ENCODE measurements at places on chromosomes 11 and 22.

- DNase-seq, result no peak
Measured at GRCh38 chr11:116226731-116227130, 546.1 kb downstream of the BUD13 start.

DNA sequence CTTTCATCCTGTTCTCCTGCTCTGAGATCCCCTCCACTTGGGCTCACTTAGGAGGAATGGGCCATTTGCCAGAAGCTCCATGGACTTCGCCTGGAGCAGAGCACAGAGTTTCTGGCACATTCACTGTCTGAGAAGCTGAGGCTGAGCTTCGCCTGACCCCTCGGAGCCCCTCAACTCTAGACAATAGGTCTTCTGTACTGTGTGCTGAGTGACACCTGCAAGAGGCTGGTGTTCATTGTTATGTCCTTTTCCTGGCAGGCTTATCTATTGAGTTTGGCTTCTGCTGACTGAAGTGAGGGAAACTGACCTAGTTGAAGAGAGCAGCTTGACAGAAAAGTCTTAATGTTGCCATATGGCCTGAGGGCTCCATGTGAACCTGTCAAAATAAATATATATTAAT, 124.3 kb downstream of the EHF start:
- no peak for DNase-seq

DNA sequence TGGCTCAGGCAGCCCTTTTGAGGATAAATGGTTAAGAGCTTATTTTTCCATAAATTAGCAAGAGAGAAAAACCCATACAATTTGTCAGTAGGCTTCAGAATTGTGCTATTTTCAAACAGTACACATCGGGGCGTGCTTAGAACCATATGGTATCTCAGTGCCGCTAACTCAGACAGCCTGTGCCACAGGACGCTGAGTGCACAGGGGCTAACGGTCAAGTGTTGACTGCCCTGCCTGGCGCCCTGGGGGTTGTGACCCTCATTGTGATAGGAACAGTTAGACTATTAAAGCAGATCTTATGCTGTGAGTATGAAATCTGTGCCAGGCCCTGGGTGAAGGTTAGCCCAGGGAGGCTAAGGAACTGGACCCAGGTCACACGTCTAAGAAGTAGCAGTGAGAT, 1519.7 kb downstream of the BRD1 start:
- DNase-seq, result no peak

GRCh38 chr11:48008951-48009270, 28.6 kb downstream of the PTPRJ start:
- DNase-seq, result no peak

- DNase-seq, result no peak
Measured at GRCh38 chr22:42062506-42063170, 8.0 kb downstream of the NAGA start.

GRCh38 chr11:75200051-75200450, 40.5 kb upstream of the TPBGL start:
- DNase-seq, result no peak

- DNase-seq, result peak; percentile 52
Measured at GRCh38 chr11:30960387-30960992, 374.3 kb upstream of the MPPED2 start.

GRCh38 chr11:14424096-14424495, 65.1 kb upstream of the RRAS2 start:
- DNase-seq, result no peak

DNA sequence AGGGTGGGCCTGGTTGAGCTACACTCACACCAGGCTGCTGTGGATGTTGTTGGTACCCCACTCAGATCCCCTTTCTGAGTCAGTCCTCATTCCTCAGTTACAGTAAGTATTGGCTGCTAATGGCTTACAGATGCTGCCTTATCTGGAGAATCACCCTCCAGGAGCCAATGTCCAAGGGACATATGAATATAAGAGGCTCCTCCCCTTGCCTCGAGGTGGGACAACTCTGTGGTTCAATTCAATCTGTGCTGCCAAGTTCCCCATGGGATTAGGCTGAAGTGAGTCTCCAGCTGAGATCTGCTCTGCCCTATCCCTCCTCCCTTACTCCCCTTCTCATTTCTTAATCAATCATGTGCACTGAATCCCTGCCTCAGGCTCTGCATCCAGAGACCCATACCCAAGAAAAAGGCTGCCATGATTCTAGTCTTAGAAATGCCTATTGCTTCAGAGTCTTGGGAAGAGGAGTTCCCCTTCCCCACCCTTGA, 168.8 kb upstream of the SYT13 start:
- DNase-seq, result no peak

DNA sequence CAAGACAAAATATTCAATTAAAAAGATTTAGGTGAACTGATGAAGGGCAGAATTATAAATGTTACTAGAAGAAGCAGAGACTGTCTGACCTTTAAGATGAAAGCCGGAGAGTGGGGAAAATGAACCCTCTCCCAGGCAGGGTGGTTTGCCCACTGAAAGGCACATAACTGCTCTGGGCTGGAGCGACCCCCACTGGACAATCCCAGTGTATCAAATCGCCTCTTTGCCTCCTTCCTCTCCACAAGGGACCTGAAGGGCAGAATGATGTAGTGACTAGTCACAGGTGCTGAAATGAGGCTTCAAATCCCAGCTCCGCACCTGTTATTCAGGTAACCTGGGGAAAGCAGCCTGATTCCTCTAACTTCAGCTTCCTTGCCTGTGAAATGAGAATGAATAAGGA, 69.0 kb downstream of the EFCAB6 start:
- no peak for DNase-seq

DNA sequence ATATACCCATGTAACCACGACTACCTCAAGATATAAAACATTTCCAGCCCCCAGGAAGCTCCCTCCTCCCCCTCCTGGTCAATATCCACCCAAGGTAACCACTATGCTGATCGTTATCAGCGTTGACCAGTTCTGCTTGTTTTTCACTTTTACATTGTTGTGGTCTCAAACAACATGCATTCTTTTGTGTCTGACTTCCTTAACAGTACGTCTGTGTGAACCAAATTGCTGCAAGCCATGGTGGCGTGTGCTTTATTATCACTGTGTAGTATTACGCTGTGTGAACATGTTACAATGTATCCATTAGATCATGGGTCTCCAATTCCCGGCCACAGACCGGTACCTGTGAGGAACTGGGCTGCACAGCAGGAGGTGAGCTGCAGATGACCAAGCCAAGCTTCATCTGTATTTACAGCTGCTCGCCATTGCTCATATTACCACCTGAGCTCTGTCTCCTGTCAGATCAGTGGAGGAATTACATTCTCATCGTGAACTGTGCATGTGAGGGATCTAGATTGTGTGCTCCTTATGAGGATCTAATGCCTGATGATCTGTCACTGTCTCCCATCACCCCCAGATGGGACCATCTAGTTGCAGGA, 15.5 kb upstream of the GRK3 start:
- DNase-seq, result no peak

GRCh38 chr11:86414032-86414431, 39.3 kb downstream of the CCDC81 start:
- no peak for DNase-seq

DNA sequence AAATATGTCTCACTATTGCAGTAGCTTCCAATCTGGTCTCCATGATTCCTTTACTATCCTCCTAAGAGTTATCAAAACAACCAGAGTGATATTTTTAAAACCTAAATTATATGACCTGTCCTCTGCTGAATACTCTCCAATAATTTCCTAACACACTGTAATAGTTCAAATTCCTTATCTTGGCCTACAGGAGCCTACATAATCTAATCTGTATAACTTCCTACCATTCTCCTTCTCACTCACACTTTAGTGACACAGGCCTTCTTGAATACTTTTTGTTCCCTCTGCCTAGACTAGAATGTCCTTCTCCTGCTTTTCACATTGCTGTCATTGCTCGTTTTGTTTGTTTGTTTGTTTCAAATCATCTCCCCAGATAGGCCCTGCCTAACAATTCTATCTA, 9.4 kb downstream of the FHIP1B start:
- DNase-seq, result no peak

DNA sequence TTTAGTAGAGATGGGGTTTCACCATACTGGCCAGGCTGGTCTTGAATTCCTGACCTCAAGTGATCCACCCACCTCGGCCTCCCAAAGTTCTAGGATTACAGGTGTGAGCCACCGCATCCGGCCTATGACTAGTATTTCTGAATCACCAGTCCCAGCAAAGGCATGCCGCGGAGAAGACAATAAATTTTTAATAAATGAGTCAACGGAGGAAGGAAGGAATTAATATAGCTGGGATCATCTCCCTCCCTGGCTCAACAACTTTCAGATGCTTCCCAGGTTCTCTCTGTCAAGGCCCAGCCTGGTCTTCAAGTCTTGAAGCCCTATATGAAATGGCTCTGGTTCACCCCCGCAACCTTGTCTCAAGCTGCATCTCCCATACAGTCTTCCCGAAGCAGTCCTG, 45.7 kb downstream of the CYTH4 start:
- no peak for DNase-seq

DNA sequence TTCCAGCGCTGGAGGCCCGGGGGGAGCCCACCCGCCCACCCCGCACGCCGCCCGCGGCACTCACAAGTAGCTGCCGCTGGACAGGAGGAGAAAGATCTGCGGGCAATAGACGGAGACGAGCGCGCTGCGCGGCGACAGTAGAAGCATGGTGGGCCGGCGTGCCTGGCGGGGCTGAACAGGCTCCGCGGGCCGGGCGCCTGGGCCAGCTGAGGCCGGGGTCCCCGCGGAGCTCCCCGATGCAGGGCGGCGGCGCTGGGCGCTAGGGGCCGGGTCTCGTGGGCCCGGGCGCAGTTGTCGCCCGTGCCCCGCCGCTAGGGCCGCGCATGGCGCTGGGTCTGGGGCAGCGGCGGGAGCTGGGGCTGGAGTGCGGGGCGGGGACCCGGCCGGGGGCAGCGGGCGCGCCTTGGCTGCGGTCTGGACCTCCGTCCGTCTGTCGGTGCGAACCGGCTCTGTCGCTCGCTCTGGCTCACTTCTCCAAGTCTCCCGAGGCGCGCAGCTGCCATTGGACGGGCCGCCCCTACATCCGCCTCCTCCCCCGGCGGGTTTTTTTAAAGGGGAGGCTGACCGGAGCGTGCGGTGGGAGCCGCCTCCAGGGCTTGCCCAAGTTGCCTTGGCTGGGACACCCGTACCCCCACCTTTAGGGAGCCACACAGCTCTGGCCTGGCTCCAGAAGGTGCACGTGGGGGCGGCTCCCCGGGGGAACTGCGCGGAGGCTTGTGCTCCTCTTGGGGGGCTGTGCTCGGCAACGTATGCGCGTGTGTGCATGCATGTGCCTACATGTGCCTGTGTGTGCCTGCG, 4.7 kb downstream of the WNT7B start:
- DNase-seq, result no peak

GRCh38 chr22:49726022-49726681, 101.5 kb downstream of the BRD1 start:
- no peak for DNase-seq

DNA sequence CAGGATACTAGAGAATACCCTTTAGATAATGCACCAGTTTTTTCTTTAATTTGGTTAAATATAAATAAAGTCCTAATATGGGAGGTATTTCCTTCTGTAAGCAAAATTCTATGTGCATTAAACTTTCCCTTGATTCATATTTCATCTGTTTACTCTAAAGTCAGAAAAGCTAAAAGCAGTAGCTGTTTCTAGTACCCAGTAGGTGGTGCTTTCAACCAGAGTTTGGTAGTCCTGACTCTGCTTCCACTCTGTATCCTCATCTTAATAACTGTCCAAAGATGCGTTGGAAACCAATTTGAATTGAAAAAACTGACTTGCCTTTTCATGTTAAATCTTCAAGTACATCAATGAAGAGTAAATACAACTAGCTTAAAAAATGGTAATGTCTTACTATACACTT, 1065.2 kb downstream of the JRKL start:
- DNase-seq, result peak; percentile 27

DNA sequence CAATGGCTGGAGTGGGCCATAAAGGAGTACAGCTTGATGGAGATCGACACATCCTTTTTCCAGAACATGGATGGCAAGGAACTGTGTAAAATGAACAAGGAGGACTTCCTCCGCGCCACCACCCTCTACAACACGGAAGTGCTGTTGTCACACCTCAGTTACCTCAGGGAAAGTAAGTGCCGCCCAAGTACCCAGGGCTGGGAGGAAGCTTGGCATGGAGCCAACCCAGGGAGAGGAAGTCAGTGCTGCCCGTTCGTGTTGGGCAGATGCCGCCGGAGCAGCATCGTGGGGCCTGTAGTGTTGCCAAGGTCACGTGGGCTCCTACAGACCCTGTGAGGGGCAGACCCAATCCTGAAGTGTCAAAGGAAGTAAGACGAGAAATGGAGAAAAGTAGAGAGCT, 78.9 kb downstream of the FLI1 start:
- DNase-seq, result peak; percentile 13

DNA sequence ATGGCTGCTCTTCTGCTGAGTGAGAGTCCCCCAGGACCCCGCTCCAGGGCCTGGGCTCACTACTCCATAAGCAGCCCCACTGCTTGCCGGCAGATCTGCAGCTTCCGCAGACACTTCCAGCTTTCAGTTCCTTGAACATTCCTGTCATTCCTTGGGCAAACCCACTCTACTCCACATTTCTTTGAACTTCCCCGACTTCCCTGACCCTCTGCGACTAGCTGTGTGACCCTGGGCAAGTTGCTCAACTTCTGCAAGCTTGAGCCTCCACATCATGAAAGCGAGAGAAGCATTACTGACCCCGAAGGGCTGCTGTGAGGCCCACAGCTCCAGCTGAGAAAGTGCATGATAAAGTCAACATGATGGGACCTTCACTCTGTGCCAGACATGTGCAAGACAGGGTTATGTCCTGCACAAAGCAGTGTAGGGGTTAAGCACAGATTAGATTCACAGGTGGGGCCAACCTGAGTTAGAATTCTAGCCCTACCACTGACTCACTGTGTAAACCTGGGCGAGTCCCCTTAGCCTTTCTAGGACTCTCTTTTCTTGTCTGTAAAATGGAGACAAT, 51.8 kb downstream of the THAP12 start:
- no peak for DNase-seq

DNA sequence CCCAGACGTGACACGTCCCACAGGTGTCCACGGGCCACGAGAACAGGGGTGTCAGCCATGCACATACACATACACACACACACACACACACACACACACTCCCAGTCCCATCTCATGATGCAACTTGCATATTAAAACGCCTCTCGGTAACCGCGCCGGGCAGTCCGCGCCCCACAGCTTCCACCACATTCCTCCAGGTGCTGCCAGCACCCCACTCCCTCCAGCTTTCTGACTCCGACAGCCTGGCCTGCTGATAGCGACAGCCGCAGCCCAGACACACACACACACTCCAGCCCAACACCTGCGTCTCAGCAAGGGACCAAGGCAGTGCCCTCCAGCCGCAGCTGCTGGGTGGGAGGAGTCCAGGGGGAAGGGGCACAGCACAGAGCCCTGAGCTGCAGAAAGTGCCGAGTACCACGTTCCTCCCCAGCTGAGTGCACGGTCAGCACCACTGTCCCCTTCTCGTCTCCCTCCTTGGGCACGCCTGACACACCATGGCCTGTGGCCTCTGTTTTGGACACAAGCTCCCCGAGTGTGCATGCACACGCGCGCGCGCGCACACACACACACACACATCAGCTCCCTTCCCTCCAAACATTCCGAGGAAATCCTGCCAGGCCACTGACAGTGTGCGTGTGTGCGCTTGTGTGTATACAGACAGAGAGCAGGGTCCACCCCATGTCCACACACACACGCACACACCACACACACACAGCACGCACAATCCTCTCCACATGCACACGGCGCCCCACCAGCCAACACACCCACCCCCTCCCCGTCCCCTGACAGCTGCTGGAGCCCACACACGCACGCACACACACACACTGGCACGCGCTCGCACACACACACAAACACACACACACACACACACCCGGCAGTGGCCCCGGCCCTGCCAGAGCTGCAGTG, 1.2 kb downstream of the ELFN2 start:
- no peak for DNase-seq

- DNase-seq, result no peak
Measured at GRCh38 chr11:57527056-57527631, 3.4 kb downstream of the TIMM10 start.

- no peak for DNase-seq
Measured at GRCh38 chr11:46216019-46216764, 61.3 kb upstream of the CREB3L1 start.

Data from LNCaP clone FGC (cell line).